ENCODE measurements at places on chromosomes 16 and 17.

- no peak for DNase-seq
Observed at GRCh38 chr16:10554569-10554968, 25.8 kb downstream of the EMP2 start.

DNA sequence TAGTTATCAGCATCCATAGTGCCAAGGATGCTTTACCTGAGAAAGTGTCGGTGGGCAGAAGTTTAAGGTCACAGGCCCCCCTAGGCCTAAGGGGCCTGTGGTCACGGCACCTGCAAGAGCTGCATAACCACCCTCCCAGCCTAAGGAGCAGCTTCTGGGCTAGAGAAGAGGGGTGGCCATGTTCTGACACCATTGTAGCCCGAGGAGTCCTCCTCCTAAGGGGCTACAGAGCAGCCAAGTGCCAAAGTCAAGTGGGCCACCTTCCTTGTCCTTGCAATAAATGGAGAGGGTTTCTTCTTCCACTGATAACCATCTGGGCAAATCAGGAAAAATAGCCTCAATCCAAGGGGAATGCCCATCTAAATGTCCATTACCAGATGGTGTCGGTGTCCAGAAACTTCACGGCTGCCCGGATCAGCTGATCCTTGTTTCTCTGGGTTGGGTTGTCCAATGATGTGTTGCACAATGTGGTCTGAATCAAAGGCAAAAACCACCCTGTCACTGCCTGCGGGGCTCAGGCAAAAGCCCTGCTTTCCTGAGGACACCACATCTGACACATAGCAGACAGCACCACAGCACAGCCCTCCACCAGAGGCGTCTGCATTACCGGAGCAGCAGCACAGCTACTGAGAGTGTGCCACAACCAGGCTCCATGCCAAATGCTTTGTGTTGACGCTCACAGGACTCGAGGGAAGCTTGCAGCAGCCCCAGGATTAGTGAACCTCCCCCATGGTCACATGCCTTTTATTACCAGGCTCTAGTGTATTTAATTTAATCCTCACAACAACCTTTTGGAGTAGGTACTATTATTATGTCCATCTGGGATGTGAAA is 12.8 kb downstream of the ATPAF2 start:
- DNase-seq: peak; percentile 40

GRCh38 chr16:19929062-19929511 is 44.4 kb upstream of the GPRC5B start:
- DNase-seq: no peak

DNA sequence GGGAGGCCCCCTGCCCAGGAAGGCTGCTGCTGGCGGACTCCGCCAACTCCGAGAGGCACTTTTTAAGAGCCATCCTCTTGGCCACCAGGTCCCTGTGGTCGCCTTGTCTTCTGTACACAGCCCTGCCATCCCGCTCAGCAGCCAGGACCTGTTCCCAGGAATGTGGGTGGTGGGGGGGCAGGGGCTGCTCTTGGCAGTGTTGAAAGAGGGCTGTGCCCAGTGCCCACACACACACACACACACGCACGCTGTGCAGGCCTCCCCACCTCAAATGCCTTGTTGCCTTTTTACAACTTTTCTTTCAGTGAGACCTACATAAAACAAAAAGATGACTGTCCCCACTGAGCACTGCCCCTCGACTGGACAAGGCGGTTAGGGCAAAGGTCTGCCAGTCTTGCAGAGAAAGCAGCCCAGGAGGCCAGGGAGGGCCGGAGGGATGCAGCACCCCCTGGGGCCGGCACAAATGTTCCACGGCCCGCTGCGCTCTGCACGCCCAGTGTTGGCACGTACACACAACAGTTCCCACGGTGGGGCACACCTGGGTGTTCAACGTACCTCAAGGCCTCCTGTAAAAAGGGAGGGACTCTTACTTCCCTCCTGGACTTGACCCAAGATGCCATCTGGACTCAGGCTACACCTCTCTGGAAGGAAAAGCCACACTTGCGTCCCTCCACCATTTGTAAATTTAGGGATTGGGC is 18.5 kb upstream of the PITPNA start:
- no peak for DNase-seq

- no peak for DNase-seq
Observed at GRCh38 chr16:88649195-88649923, 1.5 kb downstream of the CYBA start.

DNA sequence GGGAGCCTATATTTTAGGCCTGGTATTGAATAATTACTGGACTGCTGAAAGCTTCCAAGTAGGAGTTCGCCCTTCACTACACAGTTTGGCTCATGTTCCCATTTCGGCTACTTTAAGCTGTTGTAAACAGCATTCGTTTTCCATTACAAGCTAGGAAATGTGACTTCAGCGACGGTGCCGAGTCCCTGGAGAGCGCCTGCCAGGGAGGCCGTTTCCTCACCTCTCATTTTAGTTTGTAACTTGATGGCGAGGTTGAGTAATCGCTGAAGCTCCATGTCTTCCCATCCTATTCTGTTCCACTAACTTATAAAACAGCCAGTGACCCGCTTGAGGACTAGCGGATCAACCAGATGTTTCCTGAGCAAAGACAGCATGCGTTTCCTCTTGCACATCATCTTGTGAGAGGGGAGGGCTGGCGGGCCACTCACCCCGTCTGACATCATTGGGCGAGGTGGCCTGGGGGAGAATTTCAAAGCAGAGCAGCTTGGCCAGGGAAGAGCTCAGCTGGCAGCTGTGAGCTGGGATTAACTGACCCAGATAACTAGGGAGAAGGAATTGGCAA is 32.9 kb downstream of the PCTP start:
- no peak for DNase-seq

GRCh38 chr16:52964290-52964689 is 88.4 kb downstream of the CHD9NB start:
- no peak for DNase-seq

DNA sequence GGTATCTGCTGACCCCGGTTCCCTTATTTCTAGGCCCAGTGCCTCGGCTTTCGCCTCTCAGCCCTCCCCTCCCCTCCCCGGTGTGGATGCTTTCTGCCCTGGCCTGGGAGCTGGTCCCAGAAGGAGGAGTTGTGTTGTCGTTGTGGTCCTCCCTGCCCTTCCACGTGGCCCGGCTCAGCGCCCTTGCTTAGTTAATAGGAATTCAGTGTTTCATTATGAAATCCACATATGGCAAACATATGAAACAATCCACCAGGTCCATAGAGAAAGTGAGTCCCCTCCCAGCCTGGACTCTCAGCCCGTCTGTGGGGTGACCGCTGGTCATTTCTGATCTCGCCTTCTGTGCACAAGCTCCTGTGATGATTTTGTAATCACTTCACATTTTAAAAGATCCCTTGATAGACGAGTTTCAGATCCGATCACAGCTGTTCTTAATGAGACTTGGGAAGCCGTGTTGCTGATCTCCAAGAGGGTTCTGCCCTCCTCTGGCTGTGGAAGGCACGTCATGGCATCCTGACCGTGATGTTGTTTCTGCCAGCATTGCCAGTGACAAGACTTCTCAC is 112.1 kb downstream of the BANP start:
- DNase-seq: no peak

DNA sequence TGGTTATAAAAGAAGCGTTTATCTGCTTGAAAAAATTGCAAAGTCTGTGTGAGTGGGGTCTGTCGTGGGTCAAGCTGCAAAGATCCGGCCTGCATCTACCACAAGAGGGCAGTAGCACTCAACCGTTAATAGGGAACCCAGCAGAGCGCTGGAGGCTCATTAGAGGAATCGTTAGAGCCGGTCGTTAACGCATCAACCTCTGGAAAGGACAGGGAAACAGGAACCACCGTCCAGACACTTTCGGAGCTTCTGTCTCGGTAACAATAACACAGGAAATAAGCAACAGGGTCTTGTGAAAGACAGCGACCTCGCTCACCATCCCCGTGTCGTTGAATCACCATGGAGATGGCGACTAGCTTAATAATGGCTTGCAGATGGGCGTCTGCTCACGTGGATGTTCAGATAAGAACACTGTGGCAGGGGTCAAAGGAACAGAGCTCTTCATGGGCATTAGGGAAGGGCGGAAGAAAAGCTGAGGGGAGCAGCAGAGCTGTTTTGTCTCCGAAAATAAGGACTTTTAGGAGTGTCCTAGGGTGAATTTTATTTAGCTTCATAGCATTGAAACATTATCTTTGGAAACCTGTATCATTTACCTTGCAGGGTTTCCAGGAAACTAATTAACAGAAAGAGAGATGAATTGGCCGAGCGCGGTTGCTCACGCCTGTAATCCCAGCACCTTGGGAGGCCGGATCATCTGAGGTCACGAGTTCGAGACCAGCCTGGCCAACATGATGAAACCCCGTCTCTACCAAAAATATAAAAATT is 11.9 kb upstream of the NSRP1 start:
- peak; percentile 81 for DNase-seq

DNA sequence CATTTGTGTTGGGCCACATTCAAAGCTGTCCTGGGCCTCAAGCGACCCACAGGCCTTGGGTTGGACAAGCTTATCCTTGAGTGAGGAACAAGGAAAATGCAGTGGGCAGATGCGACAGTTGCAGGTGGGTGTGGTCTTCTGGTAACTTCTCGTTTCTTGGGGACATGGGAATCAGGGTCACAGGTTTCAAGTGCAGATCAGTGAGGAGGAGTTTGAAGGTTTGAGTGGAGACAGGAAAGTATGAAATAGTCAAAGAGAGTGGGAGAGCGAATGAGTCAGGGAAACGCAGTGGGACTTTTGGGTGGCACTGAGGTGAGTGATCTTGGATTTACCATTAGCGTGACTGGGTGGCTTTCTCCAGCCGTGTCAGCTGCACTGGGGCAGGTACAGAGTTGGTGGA is 15.4 kb upstream of the CCL22 start:
- peak; percentile 14 for DNase-seq

GRCh38 chr17:32584792-32585191 is 98.0 kb downstream of the CDK5R1 start:
- no peak for DNase-seq

GRCh38 chr17:42334677-42335076 is 46.4 kb downstream of the STAT5A start:
- no peak for DNase-seq

DNA sequence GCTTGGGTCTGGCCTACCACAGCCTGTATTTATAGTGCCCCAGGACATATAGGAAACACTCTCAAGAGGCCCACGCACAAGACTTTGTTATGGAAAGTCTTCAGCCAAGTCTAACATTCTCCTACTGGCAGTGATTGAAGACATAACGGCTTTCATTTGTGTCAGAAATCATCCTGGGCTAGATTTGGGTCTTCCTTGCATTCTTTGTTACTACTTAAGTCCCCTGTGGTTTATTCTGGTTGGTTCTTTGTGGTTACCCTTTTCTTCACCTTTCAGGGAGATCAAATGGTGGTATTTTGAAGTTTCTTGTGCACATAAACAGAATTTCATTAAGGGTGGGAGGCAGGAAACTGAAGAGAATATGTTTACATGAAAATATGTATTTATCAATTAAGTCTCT is 37.7 kb downstream of the REXO5 start:
- no peak for DNase-seq

GRCh38 chr17:65139101-65139764 is 2.1 kb downstream of the RGS9 start:
- DNase-seq: no peak

DNA sequence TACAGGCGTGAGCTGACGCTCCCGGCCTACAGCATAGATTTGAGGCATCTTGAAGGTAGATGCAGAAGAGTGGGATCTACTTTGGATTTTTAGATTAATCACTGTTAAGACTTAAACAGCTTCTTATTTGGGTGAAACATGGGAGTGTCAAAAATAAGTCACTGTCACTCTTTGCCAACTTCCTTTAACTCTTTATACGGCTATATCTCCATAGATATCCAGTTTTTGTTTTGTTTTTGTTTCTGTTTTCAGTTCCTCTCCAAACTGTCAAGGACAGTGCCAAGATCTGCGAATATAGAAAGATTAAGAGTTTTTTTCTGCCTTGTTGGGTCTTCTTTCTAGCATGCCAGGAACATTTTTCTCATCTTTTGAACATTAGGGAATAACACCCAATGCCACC is 706.1 kb downstream of the WWOX start:
- no peak for DNase-seq

Data from activated CD4-positive, alpha-beta T cell treated with anti-CD3 and anti-CD28 coated beads for 36 hours (primary cell).